ENCODE measurements at places on chromosomes 7 and 10.
A peak's percentile ranks its signal among the peaks of the same experiment; 100 is the strongest.

DNA sequence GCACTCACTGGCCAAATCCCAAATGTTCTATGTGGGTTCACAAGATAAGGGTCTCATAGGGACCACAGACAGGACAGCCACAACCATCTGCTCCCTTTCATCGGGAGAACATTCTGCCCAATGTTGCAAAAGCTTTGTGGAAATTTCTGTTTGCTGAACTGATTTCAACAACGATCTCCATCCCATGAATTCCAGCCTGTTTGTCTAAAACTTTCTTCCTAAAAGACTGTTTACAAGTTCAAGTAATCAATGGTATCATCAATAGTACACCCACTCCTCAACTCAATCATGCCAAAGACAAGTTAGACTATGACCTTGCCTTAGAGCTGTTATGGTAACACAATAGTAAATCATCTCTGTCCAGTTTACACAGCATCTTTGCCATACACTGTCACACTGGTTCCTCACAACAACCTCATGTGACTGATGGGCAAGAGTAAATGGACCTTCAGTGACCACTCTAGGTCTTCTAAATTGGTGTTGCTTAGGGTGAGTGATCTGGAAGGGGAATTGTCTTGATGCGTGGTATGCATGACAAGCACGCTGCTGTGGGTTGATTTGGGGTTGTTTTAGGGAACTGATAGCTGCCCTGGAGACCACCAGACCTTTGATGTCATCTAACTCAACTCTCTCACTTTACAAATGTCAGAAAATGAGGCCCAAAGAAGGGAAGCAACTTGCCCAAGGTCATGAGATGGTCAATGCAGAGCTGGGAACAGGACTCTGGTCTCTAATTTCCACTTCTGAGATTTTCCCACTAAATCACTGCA lies 95.1 kb downstream of the PPP1R3C start:
- no peak for DNase-seq

DNA sequence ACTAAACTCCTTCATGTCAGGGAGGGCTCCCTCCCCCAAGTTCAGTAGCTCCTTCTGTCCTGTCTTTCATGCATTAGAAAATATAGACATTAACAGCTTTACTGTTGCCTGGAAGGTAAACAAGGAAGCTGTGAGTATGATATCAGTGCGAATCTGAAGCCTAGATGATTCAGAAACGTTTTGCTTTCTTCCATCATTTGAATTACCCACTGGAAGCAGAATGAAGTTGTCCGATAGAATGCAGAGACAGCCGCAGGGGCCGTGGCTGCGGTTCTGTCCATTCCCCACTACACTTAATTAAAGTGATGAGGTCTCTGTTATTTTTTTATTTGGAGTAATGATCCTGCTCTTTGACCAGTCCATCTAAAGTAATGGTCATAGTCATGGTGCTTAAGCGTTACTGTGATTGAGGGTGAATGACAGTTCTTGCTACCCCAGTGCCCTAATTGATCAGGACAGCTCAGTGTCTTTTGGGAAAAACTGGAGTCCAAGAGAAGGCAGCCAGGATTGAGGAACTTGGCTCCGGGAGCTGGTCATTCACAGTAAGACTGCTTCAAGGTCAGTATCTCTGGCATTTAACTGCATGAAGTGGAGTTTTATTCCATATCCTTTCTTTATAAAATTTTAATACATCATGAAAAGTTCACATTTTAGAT lies 69.9 kb downstream of the PTPRE start:
- no peak for DNase-seq

- no peak for DNase-seq
These were observed 116.7 kb downstream of the PRKCQ start for GRCh38 chr10:6463366-6463765.

DNA sequence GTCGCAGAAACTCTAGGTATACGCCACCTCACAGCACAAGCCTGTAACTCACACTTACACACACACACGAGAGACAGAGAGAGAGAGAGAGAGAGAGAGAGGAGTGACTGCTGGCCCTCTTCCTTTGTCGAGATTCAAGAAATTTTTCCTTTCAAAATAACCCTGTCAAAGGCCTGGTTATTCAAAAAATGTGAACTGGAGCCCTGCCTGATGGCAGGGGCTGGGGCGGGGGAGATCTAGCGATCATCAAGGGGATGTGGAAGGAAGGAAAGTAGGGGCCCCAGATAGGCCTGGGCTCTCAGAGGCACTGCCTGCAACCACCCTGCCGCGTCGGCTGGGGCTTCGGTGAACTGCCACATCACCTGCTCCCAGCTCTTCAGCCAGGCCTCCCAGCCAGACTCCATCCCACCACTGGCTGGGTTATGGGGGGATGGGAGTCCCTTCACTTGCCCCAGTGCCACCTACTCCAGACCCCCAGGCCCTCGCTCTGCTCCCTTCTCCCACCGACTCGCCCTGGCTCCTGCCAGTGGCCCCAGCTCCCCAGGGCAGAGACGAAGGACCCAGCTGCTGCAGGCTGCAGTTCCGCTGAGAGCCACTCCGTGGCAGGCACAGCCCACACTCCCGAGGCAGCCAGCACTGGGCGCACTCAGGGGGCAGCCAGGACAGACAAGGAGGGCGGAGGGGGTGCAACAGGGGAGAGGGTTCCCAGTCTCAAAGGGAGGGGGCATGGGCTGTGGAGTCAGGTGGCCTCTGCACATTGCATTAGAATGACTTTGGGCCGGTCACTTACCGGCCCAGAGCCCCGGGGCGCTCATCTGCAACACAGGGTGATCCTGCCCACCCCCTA lies 15.3 kb downstream of the KCNH2 start:
- peak; percentile 42 for DNase-seq

DNA sequence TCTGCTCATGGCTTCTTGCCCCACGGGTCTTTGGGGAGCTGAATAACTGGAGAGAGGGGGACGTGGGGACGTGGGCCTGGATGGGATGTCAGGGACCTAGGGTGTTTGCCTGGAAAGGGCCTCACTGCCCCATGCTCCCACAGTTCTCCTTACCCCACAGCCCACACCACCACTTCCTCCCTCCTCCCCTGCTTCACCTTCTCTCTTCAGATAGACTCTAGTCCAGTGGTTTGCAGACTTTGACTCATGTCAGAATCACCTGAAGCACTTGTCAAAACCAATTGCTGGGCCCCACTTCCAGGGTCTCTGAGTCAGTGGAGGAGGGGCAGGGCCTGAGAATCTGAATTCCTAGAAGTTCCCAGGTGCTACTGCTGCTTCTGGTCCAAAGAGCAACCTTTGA lies 327.4 kb downstream of the RPS24 start:
- DNase-seq, result no peak

GRCh38 chr10:80530251-80530650 lies 7.5 kb upstream of the SH2D4B start:
- DNase-seq, result peak; percentile 25

- DNase-seq, result no peak
These were observed 53.5 kb upstream of the ARHGAP12 start for GRCh38 chr10:31982111-31982510.

GRCh38 chr10:108307925-108308312 lies 1143.4 kb upstream of the SORCS1 start:
- no peak for DNase-seq

DNA sequence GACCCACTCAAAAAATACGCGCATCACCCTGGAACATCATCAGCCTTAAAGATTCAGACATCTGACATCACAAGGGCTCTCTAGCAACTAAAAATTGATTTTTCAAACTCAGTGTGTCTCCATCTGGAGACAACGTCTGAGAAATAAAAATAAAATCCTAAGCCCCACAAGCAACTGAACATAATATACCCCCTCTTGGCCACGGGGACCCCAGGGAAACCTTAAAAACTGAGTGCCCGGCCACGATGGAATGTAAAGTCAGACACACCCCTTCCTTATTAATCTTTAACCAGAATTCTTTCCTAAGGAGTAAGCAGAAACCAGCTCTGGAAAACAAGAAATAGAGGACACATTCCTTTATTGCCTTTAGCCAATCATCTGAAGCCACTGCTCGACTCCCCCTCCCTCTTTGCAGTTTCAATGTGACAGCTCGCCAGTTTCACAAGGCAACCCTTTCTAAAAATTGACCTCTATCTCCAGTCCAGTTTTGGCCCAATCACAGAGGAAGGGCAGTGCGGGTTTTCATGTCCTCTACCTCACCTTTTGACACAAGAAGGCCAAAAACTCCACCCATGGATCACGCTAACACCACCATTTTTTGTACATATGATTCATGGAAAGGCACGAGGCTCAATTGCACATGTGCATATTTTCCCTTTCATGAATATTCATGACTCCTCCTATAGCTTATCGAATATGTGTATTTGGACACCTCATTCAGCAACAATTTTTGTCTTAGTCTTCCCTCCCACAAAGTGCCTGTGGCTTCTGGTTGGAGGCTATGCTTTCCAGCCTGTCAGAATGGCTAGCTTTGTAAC lies 24.2 kb downstream of the IFIT3 start:
- no peak for DNase-seq

- no peak for DNase-seq
These were observed 31.2 kb upstream of the KCTD7 start for GRCh38 chr7:66597461-66597860.

- no peak for DNase-seq
These were observed 49.0 kb upstream of the LYZL1 start for GRCh38 chr10:29239569-29240472.

GRCh38 chr10:123295644-123296043 lies 141.4 kb downstream of the BUB3 start:
- no peak for DNase-seq

- no peak for DNase-seq
These were observed 27.0 kb downstream of the CFAP46 start for GRCh38 chr10:132915411-132915810.

GRCh38 chr7:41655426-41655825 lies 47.5 kb downstream of the INHBA start:
- no peak for DNase-seq
